ENCODE measurements at places on chromosomes 12 and 14.

DNA sequence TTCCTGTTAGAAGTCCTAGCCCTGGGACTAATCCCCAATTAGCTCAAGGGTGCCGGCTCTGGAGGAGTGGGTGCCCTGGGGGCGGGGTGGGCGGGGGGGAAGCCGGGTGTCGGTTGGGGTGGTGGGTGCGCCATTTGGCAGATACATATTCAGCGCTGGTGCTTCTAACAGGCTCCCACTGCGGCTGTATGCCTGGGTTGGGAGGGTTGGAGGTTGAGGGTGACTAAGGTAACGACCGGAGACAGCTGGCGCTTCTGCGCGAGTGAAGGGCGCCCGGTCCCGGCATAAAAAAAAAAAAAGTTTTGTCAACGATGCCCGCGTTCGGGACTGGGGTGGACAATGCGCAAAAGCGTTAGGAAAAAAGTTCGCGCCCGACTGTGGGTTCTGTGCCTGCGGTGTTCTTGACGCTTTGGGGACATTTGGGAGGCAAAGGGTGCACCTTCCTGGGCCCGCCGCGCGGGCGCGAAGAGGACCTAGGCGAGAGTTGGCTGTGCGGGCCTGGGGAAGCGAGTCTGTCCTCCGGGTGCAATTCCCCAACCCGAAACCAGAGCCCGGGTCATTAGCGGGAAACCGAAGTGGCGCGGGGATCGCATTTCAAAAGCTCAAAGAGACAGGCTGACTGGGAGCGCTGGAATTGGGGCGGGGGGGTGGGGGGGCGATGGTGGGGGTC, 19.2 kb downstream of the TBX3 start:
- DNase-seq, result no peak

DNA sequence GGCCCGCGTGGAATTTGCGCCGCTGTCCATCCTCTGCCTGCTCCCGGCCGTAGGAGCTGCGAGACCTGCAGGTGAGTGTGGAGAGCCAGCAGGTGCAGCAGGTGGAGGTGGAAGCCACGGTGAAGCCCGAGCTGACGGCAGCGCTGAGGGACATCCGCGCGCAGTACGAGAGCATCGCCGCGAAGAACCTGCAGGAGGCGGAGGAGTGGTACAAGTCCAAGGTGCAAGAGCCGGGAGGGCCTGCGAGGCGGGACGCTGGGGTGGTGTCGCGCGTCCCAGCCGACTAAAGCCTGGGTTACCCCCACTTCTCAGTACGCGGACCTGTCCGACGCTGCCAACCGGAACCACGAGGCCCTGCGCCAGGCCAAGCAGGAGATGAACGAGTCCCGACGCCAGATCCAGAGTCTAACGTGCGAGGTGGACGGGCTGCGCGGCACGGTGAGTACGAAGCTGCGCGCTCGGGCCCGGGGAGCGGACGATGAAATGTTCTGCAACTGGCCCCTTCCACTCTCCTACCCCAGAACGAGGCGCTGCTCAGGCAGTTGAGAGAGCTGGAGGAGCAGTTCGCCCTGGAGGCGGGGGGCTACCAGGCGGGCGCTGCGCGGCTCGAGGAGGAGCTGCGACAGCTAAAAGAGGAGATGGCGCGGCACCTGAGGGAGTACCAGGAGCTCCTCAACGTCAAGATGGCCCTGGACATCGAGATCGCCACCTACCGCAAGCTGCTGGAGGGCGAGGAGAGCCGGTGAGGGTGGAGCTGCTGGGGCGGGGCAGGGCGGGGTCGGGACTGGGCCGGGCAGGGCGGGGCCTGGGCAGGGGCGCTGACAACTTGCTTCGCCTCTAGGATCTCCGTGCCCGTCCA, 2.1 kb downstream of the PRPH start:
- no peak for DNase-seq

GRCh38 chr12:6866163-6866919, 990 bp upstream of the TPI1 start:
- DNase-seq, result no peak

- DNase-seq, result no peak
These were observed 23.9 kb downstream of the ANAPC7 start for GRCh38 chr12:110379631-110380030.

DNA sequence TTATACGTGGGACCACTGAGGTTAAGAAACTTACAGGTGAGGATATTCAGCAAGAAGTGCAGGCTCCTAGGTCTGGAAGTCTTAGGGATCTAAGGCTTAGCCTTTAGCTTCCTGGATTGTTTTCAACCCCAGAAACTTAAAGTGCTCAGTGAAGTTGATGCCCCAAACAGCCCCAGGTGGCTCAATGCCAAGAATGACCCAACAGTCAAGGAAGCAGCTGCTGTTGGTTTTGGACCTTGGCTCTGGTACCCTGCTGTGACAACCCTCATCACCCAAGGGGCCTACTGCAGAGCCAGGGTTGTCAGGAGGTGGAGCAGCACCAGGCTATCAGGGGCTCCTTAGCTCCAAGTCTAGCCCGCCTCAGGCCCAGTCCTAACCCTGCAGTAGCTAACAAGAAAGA, 36.8 kb downstream of the VDR start:
- no peak for DNase-seq

DNA sequence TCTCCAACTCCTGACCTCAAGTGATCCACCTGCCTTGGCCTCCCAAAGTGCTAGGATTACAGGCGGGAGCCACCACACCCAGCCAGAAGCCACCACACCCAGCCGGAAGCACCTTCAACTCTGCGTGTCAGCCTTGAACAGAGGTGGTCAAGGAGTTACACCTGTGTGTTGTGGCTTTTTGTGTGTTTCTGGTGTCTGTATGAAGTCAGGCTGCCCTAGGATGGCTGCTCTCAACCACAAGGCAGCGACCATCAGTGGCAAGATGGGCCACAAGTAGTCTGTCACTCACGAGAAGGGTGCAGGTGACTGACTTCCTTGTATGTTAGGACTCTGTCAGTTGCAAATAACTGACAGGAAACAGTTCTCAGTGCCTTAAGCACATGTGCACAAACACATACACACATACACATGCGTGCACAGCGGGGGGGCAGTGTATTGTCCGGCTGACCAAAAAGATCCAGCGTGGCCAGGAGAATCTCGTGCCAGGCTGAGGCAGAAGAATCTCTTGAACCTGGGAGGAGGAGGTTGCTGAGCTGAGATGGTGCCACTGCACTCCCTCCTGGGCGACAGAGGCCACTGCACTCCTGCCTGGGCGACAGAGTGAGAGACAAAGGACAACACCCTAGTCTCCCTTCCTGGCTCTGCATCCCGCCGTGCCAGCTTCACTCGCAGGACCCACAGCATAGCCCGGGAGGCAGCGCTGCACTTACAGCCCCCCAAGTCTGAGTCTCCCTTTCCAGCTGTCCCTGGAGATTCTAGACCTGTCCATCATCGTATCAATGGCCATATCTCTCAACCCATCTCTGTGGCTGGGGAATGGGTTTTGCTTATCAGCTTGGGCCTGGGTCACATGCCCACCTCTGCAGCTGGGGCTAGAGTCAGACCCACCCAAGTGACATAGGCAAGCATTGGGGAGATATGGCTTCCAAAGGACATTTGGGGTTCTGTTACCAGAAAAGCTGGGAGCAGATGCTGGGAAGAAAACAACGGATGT, 13.7 kb downstream of the P2RX4 start:
- DNase-seq, result no peak

DNA sequence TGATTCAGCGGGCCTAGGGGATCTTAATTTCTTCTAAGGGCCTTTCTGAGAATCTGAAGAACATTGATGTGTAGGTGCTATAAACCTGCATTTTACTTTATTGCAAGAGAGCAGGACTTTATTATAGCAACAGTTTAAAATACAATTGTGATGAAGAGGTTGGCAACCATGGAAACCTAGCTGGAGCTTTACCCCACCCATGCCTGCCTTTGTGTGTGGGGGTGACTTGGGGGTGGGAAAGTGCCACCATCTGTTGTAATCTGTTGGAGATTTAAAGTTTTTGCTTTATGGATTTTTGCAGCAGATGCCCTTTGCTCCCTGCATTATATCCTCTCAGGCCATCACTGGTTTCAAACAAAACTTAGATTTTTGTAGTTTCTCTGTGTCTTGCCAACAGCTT, 64.6 kb downstream of the ATG14 start:
- no peak for DNase-seq

DNA sequence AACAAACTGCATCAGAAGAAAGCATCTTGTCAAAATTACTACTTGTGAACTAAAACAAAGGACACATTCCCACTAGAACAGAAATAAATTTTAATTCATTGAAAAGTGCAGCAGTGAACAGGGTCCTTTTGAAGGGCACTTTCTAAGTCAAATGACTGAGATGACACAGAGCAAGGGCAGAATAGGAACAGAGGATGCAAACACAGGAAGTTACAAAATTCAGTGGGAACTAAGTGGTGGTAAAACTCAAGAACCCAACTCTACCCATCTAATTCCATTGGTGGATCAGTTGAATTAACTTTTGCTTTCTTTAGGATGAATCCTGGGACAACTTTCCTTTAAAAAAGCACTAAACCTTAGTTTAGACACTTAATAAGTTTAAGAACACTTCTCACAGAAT, 45.8 kb downstream of the GNS start:
- no peak for DNase-seq

GRCh38 chr14:38310420-38310995, 54.6 kb upstream of the CLEC14A start:
- no peak for DNase-seq

DNA sequence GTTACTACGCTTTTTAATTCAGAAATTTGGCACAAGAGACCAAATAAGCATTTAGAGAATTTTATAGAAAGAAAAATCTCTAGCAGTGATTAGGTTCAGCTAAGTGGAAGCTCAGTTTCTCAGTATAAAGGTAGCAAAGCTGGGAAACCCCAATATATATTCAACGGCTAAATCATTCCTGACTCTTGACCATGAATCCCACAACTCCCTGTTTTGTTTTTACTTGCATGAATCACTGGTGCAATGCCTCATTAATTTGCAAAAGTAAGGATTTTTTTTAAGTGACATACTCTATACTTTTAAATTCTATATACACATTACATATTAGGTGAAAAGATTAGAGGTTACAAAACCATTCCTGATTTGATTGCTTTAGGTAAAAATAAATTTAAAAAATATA, 74.3 kb upstream of the PLEKHG7 start:
- DNase-seq, result no peak

DNA sequence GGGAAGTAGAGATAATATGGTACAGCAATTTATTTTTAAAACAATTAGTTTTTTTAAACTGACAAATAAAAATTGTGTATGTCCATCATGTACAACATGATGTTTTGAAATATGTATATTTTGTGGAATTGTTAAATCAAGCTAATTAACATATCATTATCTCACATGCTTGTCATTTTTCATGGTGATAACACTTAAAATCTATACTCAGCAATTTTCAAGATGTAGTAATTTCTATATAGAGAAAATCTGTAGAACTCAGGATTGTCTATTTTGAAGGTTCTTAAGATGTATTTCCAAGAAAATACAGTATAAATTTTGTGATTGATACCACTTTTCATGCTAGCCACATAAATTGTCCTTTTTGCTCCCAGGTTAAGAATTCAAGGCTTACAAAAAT, 247.1 kb downstream of the FBXL14 start:
- DNase-seq, result no peak

DNA sequence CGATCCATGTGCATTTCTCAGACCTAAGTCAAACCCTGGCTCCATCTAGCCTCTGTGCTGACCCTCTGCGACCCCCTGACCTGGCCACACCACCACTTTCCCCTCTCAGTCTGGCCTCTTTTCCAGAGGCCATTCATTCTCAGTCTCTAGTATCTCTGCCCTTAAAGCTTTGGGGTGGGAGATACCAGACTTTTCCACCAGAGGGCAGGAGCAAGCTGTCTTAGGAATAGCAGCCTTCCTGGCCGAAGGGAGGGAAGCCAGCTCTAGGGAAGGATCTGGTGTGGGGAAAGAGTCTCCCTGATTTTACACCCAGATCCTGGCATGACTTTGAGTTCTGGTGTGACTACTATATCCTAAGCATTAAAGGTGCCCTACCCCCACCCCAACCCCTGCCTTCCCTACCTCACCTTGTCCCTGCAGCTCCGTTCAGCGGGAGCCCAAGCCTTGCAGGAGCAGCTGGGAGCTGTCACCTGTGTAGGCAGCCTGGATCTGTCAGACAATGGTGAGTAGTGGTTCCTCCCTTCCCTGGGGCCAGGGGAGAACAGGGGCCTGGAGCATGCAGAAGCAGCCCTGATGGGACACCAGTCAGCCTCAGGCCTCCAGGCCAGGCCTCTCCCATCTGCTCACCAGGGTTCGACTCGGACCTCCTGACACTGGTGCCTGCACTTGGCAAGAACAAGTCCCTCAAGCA, 6.6 kb downstream of the CARMIL3 start:
- DNase-seq, result no peak

DNA sequence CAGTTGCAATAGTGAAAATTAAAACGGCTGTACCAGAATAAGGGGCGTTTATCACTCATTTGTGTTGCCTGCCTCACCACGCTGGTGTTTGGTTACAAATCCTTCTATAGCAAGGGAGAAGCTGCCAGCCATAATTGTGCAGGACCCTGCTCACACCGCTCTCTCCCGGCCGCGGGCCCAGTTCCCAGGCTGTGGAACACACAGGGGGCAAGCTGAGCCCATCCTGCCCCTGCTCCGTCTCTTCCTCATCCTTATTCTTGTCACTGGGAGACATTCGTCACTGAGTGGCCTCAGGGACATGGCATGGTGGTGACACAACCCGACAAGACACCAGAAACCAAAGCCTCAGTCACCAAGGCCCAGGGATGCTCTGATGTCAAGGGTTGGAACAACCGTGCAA, 116.3 kb upstream of the FKBP4 start:
- DNase-seq, result no peak

DNA sequence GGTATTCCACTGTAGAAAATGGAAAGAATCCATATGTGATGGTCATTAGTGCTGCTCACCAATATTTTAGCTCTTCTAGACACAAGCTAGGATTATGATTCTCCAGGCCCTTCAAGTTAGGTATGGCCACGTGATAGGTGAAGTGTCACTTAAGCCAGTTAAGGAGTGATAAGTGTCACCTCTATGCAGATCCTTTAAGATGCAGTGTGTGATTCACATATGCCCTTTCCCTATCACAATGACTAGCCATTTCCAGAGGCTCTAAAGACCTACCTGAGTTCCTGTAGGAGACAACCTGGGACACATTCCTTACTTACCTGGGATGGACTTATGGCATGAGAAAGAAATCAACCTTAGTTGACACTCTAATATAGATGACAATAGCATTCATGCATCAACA, 343.2 kb downstream of the NELL2 start:
- DNase-seq, result no peak

DNA sequence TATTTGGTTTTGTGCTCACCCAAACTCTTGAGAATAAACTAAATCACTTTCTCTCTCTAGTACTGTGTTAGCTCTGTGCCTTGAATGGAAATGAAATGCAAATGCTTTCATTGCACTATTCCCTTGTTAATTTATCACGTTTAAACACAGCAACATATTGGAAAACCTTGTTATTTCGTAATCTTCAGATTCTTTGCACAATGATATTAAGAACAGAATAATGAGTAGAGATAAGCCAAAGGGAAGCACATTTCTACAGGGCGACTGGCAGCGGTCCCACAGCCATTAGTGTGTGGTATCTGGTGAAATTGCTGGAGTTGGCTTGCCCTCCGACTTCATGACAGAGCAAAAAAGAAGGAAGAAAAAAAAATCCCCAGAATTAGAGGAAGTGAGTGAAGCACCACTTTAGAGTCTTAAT, 166.1 kb upstream of the E2F7 start:
- no peak for DNase-seq

All from activated CD8-positive, alpha-beta memory T cell treated with anti-CD3 and anti-CD28 coated beads for 4 hours (primary cell).